Left hindlimb (tissue), 1 donor: ENCODE measurements at places on chromosomes 2 and 18.

- no peak for DNase-seq
Observed at GRCh38 chr2:73324126-73324725, 30.9 kb upstream of the EGR4 start.

DNA sequence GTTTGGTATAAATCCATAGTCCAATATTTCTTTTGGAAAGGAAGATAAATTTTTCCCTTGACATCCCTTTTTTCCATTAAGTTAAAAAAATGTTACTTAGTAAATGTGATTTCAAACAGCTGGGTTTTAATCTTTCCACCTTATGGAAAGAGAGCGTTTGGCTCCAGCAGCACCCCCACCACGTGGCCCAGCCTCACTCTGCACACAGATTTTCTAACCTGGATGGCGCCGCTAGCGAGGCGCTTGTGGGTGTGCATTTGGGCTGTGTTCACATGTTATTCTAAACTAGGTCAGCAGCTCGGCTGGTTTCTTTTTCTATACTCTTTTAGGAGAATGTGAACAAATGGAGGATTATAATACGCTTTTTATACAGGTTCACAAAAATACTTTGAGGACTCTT is 218.0 kb downstream of the LDLRAD4 start:
- DNase-seq, result peak; percentile 83

- DNase-seq, result no peak
Observed at GRCh38 chr18:24459772-24460171, 665 bp upstream of the HRH4 start.

- no peak for DNase-seq
Observed at GRCh38 chr2:223787358-223787757, 50.0 kb downstream of the AP1S3 start.

- DNase-seq, result peak; percentile 67
Observed at GRCh38 chr18:59957957-59958356, 58.2 kb downstream of the PMAIP1 start.

DNA sequence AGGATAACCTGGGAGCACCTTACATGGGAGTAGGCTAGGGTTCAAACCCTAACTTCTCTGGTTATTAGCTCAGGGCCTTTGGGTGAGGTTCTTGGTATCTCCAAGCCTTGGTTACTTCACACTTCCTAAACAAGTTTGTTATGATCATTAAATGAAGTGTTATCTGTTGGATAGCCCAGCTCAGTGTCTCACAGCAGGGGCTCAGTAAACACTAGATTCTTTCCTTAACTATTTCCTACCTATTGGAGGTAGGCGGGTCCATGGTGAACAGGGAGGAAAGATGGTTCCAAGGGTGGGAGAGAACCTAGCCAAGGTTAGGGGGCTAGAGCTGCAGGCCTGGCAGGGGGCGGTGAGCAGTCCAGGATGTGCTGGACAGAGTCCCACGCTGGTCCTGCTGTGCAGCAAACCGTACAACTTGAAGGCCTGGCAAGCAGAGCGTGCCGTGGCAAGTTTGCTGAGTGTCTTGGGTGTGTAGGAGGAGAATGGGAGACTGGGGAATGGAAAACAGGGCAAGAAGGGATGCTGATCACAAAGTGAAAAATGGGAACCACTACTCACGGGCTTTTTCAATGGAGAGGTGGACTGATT is 259.1 kb downstream of the PRKCE start:
- no peak for DNase-seq

DNA sequence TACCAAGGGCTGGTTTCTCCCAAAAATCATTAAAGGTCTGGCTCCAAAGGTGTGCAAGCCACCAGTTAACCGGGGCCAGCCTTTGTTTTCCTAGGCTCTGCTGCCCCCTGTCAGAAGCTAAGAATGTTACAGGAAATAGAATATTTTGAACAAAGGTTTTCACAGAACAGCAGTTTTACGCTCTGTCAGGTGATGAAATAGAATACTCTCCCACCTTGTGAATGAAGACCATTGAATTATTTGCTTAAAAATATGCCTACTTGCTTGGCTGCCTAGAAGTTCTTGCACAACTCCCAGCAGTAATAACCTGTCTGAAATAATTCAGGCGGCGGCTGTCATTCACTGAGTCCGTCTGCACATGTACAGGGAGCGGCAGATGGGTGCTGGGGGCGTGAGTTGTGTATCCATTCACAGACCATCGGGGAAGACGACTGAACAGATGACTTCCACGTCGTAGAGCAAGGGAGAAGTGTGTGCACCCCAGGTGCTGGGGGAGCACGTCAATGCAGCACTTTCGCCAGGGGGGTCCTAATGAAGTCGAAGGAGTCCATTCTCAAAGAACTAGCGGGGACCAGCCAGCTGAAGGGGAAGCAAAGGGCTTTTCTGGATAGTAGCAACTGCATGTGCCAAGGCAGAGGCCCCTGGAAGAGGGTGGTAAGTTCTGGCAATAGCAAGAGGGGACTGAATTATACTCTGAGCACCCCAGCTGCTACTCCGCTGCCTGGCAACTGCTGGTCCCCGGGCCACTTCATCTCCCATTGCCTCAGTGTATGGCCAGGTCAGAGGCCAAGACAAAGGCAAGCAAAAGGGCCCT is 56.1 kb downstream of the SF3B1 start:
- DNase-seq, result peak; percentile 36

DNA sequence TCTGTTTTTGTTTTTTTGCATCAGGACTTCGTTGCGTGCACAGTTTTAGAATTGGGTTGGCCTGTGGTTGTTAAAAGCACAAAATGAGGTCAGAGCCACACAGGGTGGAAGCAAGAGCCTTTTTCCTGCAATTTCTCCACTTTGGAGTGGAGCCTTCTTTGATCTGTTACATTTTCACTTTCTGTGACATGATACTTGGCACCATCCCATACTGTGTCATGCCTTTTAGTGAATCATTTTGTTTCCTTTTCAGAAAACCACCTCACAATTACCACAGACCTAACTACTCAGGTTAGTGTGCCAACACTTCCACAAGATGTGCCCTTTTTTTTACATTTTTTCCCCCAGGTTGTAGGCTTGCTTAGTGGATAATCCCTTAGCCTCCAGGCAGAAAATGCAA is 32.5 kb downstream of the MERTK start:
- DNase-seq, result no peak

GRCh38 chr18:35141567-35142274 is 99.1 kb upstream of the ZNF397 start:
- DNase-seq, result no peak

GRCh38 chr2:239133945-239134570 is 266.8 kb downstream of the HDAC4 start:
- DNase-seq, result no peak

- no peak for DNase-seq
Observed at GRCh38 chr18:22197668-22198067, 28.3 kb downstream of the GATA6 start.

GRCh38 chr2:29233428-29233827 is 118.2 kb downstream of the CLIP4 start:
- no peak for DNase-seq

GRCh38 chr18:22827741-22828140 is 105.4 kb upstream of the RBBP8 start:
- DNase-seq, result no peak

DNA sequence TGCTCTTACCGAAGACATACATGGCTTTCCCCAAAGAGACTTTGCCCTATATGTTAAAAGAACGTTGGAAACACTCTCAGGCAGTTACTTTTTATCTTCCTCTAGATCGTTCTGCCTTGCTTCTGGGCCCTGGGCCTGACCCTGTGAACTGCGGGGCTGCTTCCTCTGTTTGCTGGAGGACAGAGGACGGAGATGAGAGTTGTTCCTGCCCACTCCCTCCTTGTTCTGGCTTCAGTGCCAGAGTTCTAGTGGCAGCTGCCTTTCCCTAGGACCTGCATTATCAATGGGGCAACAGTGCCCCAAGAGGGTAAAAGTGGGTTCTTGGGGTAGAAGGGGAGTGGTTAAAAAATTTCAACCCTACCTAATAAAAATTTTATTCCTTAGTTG is 6.5 kb upstream of the FN1 start:
- no peak for DNase-seq

DNA sequence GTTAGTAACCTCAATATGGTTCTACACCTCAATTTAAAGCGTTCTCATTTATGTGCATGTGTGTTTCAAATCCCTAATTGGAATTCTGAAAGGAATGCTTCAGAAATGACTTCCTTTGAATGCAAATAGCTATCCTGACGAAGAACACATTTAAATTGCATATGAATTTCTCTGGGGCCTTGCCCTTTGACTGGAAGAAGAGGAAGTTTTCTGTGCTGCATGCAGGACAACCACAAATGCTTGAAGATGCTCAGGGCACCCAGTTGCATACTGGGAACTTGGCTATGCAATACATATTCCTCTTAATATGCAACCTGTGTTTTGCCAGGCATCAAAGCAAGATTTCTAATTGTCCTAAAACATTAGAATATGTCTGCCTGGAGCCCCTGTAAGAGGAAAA is 55.3 kb downstream of the TMEM178A start:
- no peak for DNase-seq

DNA sequence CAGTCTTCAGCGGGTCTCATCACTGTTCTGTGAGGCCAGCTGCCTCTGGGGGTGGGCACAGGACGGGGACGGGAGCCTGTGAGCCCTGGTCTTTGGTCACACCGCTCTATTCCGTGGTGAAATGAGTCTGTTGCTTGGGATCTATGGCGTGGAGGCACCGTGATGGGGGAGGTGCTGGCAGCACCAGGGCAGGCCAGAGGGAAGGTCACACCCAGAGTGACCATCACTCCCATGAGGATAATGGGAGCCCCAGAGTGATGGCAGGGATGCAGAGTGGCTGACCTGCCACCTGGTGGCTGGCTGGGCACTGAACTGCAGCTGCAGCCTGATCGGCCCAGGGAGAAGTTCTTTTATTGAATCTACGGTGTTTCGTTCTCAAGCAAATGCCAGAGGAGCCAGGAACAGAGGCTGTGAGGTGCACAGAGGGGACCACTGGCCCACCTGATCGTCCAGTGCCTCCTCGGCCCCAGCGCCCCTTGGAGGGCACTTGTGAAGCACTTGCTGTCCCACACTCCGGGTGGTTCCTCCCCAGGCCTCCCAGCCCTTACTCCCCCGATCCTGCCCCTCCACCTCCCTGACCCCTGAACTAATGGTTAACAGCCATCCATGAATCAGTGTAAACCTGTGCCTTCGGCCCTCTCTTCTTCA is 17.9 kb downstream of the KCNIP3 start:
- DNase-seq, result no peak

- DNase-seq, result no peak
Observed at GRCh38 chr18:61833387-61833786, 59.4 kb downstream of the RNF152 start.

GRCh38 chr2:113209646-113210171 is 35.9 kb downstream of the PSD4 start:
- DNase-seq, result no peak

GRCh38 chr2:3442185-3442584 is 62.7 kb downstream of the TRAPPC12 start:
- no peak for DNase-seq

DNA sequence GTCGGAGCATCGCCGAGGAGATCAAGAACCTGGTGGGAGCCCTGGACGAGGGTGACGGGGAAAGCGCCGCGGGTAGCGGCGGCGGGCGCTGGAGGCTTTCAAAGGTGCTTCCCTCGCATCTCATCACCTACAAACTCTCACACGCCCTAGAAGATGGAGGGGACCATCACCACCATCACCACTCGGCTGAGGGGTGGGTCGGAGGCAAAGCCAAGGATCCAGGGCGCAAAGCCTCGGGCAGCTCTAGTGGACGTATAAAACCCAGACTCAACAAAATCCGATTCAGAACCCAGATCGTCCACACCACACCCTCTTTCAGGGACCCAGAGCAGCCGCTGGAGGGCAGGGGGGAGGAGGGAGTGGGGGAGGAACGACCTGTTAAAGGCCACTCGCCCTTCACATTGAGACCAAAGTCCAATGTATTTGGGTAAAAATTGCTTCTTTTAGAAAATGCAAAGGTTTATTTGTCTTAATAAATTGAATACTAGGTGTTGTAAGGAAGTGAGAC is 1.5 kb downstream of the SOWAHC start:
- DNase-seq, result peak; percentile 33

- DNase-seq, result no peak
Observed at GRCh38 chr18:78732273-78733210, 247.1 kb upstream of the SALL3 start.
